ENCODE measurements at places on chromosomes 3 and 15.

DNA sequence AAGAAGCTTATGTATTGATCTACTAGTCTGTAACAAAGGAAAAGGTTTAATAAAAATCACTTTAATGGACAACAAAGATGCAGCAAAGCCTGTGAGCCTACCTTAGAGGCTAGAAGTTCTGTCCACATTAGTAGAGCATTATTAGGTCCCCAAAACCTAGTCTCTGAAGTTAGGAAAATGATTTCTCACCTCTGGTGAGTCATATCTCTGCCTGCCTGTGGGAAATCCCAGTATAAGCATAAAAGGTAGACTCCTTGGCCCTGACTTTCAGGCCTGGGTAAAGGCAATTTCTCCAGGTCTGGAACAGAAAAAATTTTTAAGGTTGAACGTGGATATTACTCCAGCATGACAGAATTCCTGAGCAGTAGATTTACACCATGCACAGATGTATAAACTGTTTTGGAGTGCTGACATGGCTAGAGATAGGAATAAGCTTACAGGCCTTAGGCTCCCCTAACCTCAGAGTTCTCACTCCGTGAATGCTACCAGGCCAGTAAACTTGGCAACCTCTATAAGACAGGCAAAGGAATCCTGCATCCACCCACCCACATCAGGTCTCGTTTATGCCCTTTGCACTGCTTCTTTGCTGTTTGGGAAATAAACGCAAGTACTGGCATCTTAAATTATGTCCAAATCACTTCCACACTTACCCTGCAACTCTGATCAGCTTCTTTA is 104.1 kb downstream of the SERPINI1 start:
- DNase-seq: no peak

DNA sequence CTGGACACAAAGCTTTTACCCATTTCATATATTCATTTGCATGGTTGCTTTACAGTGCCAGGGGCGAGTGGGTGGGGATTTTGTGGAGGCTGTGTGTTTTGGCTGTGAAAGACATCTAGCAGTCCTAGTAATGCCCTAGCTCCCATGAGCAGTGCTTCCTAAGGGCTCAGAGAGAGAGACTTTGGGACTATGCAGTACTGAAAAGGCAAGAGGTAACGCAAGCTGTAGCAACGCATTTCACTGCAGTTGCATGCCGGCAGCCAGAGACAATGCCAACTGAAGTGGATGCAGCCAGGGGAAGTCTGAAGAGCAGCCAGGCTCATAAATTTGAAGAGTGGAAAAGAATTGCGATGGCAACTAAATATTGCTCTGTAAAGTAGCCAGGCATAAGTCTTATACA is 27.4 kb upstream of the ATP10A start:
- no peak for DNase-seq

- DNase-seq: no peak
Measured at GRCh38 chr3:50972029-50972428, 297.3 kb downstream of the DOCK3 start.

DNA sequence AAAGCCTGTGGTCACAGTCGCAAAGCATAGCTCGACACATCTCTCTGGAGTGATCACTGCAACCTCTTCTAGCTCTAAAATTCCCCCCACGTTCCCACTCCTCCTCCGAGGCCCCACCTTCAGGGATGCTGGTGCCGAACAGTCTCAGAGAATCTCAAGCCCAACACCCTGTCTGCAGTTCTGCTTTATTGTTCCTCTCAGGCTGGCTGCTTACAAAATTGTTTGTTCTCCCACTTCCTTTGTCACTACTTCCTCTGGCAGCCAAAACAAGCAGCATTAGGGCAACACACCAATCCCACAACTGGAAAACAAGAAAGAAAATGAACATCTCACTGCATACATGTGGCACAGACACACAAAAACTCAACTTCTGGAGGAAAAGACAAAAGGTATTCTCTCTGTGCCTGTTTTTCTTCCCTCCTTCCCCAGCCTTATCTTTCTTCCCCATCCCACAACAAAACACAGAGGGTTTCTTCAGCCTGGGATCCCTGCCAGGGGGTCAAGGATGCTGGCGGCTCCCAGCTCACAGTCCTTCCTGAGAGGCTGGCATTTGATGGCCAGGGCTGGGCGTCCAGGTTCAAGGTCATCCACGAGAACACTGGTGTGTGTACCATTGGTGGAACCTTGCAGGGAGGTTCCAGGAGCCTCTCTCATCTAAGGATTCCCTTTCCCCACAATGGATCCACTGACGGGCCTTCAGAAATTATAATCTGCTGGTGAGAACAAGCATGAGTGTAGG is 108.4 kb downstream of the TMCO5A start:
- no peak for DNase-seq

DNA sequence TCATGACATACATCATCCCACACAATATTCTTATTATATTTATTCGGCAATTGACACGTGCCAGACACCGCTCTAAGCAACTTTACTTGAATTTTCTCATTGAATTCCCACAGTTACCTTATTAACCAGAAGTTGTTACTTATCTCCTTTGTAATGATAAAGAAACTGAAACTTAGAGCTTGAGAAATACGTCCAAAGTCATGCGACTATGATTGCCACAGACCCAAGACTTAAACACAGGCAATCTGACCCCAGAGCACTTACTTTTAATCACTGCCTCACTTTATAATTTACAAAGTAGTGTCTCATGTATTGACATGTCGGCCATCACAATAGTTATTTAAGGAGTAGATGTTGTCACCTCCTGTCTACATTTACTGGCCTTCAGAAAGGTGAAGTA is 64.7 kb downstream of the ATP13A4 start:
- no peak for DNase-seq

DNA sequence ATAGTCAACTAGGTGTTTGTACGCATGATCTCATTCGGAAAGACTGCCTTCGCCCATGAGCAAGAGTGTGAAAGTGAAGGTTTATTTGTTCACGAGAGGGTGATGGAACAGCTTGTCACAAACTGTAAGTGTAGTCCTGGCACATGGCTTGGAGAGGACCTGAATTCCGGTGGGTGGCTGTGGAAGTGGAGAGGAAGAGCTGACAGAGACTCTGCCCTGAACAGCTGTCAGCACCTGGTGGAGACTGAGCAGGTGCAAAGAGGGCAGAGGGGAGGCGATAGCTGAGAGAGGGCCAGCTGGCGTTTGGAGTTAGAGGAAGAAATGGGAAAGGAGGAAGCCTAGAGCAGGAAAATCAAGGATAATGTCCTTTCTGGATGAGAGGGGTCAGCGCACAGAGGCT is 155.7 kb downstream of the EEFSEC start:
- DNase-seq: no peak

GRCh38 chr3:128567141-128567540 is 74.1 kb upstream of the GATA2 start:
- DNase-seq: no peak

DNA sequence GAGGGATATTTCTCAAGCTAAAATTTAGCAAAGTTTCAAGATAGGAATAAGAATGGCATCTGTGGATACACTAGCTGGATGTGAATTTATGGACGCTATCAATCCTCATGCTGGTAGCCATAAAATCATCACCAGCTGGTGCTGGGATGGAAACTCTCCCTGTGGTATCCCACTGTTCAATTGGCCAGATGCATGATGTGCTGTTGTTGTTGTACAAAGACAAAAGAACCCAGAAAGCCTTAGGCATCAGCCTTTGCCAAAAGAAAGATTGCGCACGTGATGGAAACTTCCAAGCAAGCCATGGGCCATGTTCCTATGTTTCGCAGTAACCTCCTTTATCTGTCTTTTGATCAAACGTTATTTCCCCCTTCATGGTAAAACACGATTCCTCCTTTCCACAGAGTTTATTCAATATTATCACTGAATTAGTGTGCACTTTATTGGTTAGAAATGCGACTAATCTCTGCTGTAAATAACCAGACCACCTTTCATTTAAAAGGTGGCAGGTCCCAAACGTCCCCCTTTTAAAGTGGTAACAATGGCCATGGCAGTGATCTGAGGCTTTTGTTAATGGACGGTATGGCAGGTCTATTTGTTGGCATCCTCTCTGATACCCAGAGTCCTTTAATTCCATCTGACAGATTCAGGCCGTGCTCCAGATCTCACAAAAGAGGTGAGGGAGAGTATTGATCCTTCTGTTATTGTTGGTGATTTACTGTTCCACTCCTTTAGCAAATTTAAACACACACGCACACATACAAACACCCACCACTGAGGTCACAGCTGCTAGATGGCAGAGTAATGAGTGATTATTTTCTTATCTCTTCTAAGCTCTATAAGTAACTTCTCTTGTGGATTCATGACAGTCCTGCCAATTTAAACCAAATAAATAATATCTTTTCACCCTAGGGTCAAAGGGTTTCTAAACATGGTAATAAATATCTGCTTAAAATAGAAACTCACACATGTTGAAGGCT is 291.2 kb upstream of the KCNMB2 start:
- no peak for DNase-seq

- no peak for DNase-seq
Measured at GRCh38 chr3:72510247-72510646, 338.0 kb downstream of the SHQ1 start.

DNA sequence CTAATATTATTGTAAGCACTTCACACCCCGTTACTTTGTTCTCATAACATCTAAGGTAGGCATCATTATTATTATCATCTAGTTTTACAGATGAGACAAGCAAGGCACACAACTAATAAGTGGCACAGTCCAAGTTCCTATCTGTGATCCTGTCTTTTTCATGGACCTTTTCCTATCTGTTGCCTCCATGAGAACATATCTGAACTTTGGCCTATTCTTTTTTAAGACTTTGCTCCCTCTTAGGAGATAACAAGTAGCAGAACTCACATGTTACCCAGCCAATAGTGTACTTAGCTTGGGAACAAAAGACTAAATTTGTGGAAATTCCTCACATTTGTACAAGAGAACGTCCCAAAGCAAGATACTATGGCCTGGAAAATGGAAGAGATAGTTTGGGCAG is 172.4 kb downstream of the TIGIT start:
- DNase-seq: no peak

DNA sequence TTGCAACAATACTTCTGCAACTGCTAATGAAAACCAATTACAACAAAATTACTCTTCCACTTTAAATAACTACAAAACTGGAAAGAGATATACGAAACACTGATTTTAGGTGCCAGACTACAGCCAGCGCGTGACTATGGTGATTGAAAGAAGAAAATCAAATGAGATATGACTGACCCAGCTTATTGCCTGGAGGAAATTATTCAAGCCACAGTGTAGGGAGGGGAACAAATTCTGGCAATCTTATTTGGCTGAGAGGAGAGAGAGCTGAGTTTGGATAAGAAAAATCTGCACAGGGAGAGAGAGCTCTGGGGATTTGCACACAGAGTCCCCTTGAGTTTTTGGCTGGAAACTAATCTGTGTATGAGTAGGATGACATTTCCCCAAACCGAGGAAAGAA is 470.3 kb upstream of the FRG2C start:
- no peak for DNase-seq

DNA sequence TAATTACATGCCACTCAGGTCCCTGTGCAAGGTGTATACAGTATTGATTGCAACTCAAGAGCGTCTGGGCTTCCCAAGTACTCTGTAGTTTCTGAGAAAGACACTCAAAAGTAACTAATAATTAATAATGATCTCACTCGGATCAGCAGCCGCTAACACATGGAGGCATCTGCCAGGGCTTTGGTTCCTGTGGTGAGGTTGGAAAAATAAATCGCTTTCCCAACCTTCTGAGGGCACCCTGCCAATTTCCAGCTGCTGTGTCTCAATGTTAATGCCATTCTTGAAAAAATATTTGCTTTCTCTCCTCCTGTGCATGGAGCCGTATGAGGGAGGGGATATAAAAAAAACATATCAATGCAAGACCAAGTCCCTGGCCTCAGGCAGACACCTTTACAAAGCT is 116.5 kb upstream of the SLC2A2 start:
- no peak for DNase-seq

DNA sequence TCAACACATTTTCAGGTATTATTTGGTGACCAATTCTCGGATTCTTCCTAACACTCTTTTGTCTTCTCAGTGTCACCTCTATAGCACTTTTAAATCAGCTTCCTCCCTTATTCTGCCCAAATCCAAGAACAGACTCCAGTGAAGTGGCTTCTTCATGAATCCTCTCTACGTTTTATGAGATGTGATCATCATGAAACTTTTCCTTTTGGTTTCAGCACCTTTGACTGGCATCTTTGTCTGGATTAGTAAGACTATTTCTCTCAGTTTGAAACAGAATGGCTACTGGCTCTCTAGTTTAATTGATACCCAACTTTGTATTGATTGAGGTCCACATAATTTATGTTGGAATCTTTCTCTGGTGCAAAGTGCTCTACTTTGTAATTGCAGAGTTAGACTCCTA is 45.6 kb downstream of the CMC1 start:
- DNase-seq: no peak

DNA sequence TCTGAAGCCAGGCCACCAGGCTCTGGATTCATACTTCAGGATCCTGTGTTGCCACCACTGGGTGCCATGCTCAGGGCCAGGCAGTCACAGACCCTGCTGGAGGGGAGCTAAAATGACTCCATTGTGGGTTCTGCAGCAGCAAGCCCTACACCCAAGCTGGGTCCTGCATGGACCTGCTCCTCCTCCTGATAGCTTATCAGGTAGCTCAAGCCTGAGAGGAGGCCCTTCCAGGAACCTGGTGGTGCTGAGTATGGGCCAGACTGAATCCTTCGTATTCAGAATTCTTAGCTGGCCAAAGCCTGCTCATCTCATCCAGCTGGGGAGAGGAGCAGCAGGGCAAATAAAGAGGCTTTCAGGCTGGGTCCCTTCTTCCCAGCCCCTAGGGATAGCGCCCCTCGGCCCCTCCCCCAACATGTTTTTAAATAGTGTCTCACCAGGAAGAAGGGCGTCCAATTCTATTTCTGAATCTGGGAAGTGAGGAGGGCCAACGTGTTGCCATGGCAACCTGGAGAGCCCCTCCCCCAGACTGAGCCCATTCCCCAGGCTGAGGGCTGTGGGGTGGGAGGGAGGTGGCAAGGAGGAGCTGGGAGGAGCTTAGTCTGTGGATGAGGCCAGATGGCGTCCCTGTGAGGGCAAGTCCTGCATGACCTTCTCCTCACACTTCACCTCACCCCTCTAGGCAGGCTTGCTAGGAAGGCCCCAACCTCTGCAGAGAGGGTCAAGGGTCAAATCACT is 11.0 kb upstream of the CAMKV start:
- no peak for DNase-seq

DNA sequence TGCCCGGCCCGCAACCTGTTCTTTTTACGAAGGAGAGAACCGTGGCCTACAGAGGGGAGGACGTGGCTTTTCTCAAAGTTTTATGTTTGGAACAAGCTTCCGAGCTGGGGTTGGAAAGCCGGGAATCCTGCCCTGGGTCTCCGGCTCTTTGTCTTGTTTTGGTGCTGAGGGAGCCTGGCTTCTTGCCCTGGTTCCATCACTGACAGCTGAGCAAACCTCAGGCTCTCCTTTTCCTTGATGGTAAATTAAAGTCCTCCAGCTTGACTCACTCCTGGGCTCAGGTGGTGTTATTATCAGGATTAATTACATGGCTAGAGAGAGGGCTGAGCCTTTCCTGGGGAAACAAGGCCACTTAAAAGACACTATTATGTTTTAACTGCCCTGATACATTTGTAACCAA is 289.5 kb upstream of the RGMA start:
- DNase-seq: peak; percentile 8

Measured in hypothalamus (tissue), 51 donors.